ENCODE measurements at places on chromosomes 2 and 18. TPM values are rescaled to one million over a fixed set of nuclear protein-coding genes. Genes with fewer than 3 reads are reported as not detected.
A peak's percentile ranks its signal among the peaks of the same experiment; 100 is the strongest.

DNA sequence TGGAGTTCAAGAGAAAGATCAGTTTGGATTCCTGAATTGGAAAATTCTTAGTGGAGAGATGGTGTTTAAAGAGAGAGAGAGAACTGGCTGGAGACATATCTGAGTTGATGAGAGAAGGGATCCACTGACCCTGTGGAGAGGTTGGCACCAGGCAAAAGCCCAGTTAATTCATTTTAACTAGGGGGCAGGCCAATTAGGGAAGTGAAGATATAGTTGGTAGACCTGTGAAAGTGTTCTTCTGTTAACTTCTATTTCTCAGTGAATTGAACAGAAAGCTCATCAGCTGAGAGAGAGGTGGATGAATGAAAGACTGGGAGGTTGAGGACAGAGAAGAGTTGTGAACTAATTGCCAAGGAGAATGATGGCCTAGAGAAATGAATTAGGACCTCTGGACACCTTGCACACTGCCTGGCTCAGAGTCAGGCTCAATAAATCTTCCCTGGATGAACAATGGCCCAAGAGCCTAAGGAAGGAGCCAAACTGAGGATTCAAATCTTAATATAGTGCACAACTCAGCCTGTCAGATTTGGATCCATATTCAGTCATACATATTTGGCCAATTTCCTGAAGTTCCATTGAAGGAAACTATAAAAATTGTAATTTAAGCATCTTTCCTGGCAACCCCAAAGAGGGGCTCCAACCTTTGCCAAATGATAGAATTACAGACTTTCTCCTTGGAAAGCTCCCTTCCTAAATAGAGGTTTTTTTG lies 82.2 kb upstream of the RMDN2 start:
- H3K27me3 ChIP-seq = peaks cover 2% of the 10 kb centered on the region
- H3K4me3 ChIP-seq = no peak overlapping the region
- H3K4me1 ChIP-seq = no peaks in the 10 kb centered on the region

DNA sequence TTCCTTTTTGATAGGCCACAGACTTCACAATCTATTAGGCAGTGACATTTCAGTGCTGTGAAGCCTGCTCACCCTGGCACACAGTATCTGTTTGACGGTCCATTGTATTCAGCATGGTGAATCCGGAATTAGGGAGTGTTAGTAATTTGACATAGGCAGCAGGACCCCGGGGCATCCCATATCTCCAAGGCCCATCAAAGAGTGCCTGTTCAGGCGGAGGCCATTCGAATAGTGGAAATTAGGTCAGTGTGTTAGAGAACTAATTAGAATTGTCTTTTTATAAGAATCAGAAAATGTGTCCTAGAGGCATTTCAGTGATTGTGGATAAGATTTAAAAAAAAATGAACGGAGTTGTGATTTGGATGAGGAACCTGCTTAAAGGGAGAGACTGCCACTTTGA lies 818.8 kb upstream of the SOX11 start:
- H3K27ac ChIP-seq = no peak overlapping the region
- DNase-seq = no peak

DNA sequence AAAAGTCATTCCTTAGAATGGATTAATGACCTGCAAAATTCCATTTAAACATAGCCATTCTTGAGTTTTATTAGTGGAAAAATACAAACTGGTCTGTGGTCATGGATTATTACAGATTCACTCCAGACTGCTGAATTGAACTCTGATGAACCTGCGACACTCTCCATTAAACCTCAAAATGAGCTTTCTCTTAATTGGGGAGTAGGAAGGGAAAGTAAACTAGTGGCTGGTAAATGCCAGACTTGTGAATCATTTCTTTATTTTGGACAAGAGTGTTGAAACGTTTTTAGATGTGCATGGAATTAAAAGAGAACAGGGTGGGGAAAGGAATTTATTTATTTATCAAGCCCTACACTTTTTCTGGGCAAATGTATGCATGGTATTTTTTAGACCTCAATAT lies 321.2 kb upstream of the FANCL start:
- no peak overlapping the region for H3K4me3 ChIP-seq
- DNase-seq = no peak
- no peaks in the 10 kb centered on the region for H3K27me3 ChIP-seq
- no peak overlapping the region for H3K27ac ChIP-seq
- H3K4me1 ChIP-seq = no peaks in the 10 kb centered on the region
- no peaks in the 10 kb centered on the region for H3K36me3 ChIP-seq

PRSS56 gene
- total RNA-seq = not detected

- no peak overlapping the region for H3K27ac ChIP-seq
- no peaks in the 10 kb centered on the region for H3K27me3 ChIP-seq
- H3K4me1 ChIP-seq = no peaks in the 10 kb centered on the region
- H3K36me3 ChIP-seq = peaks cover 2% of the 10 kb centered on the region
- H3K4me3 ChIP-seq = no peak overlapping the region
These were observed 99.2 kb downstream of the SESTD1 start for GRCh38 chr2:179165356-179166000.

- peak overlapping the region; percentile 79 for H3K27ac ChIP-seq
- DNase-seq = no peak
- peaks cover 38% of the 10 kb centered on the region for H3K4me1 ChIP-seq
- no peaks in the 10 kb centered on the region for H3K27me3 ChIP-seq
- H3K36me3 ChIP-seq = no peaks in the 10 kb centered on the region
These were observed 34.0 kb downstream of the LBH start for GRCh38 chr2:30265052-30266015.

DNA sequence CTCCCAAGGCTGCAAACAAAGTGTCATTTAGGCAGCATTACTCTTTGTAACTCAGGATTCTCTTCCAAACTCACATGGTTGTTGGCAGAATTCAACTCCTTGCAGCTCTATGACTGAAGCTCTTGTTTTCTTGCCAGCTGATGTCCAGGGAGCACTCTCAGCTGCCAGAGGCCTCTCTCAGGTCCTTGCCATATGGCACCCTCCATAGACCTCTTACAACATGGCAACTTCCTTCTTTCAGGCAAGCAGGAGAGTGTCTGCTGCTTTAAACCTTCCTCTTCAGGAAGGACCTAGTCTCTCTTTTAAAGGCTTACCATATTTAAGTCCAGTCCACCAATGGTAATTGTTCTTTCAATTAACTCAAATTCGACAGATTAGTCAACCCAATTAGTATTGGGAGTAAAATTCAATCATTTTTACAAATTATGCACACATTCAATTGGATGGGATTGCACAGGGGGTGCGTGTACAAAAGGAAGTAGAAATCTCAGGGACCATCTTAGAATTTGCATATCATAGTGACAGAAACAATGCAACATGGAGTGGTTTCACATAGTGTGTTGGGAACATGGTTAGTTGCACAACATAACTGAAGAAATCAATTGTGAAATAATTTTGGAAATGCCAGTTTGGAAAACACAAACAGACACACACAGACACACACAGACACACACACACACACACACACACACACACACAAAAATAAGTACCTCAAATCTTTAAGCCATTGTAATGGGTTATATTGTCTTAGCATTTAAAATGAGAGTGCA lies 893.5 kb upstream of the ZEB2 start:
- no peaks in the 10 kb centered on the region for H3K36me3 ChIP-seq
- peaks cover 28% of the 10 kb centered on the region for H3K27me3 ChIP-seq
- no peak overlapping the region for H3K27ac ChIP-seq
- H3K4me3 ChIP-seq = no peak overlapping the region
- H3K4me1 ChIP-seq = peaks cover 8% of the 10 kb centered on the region
- no peak for DNase-seq

ADD2 gene
- total RNA-seq = 1.4 TPM

DNA sequence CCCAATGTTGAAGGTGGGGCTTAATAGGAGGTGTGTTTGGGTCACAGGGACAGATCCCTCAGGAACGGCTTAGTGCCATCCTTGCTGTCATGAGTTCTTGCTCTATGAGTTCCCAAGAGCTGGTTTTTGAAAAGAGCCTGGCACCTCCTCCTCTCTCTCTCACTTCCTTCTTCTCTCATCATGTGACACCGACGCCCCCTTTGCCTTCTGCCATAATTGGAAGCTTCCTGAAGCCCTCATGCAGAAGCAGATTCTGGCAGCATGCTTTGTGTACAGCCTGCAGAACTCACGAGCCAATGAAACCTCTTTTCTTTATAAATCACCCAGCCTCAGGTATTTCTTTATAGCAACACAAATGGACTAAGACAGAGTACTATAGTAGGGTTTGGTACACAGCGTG lies 100.4 kb upstream of the SH3BP4 start:
- H3K4me3 ChIP-seq = no peak overlapping the region
- no peak overlapping the region for H3K27ac ChIP-seq
- no peaks in the 10 kb centered on the region for H3K36me3 ChIP-seq
- no peaks in the 10 kb centered on the region for H3K27me3 ChIP-seq
- DNase-seq = no peak
- no peaks in the 10 kb centered on the region for H3K4me1 ChIP-seq

DNA sequence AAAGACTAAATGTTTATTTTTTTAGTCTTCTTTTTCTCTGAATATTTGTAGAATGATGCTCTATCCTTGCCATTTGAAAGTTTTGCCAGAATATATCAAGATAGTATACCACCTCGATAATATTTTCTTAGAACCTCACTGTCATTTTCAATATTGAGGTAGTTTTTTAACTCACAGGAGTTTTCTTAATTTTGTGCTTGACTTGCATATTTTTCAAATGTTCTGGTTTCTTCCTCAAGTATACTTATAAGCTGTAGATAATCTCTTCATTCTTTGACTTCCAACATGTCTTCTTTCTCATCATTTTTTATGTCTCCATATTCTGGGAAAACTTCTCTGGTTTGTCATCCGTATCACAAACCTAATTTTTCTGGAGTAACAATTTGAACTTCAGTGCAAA lies 559.6 kb downstream of the ARHGAP15 start:
- H3K27ac ChIP-seq = no peak overlapping the region
- no peaks in the 10 kb centered on the region for H3K36me3 ChIP-seq
- H3K27me3 ChIP-seq = no peaks in the 10 kb centered on the region
- H3K4me3 ChIP-seq = no peak overlapping the region

AOX1 gene
- total RNA-seq = not detected

GRCh38 chr2:183607995-183608394 lies 483.8 kb downstream of the NUP35 start:
- H3K27ac ChIP-seq = no peak overlapping the region
- DNase-seq = no peak
- no peaks in the 10 kb centered on the region for H3K36me3 ChIP-seq
- H3K4me3 ChIP-seq = no peak overlapping the region
- H3K4me1 ChIP-seq = no peaks in the 10 kb centered on the region

DNA sequence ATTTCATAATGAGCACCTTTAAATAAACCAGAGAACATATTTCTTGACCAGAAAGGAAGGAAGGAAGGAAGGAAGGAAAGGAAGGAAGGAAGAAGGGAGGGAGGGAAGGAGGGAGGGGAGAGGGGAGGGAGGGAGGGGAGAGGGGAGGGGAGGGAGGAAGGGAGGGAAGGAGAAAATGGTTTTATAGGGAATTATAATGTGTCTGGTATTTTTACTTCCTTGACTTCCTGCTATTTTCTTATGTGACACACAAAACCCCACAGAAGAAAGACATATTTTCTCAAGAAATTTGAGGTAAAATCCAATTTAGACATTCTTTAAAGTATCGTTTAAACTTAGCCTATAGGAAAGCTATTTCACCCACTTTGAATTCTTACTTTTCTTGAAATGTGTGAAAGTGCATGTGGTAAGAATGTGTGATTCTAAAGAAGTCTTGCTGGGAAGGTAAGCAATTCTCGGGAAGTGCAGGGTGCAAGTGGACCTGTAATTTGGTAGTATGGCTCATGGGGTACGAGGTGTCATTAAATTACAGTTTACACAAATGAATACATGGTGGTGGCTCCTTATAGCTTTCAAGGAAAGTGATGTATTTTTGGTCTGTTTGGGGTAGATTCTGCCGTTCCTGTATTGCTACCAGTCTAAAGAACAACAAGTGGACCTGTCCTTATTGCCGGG lies 18.0 kb downstream of the RNF125 start:
- H3K4me1 ChIP-seq = peaks cover 70% of the 10 kb centered on the region
- H3K36me3 ChIP-seq = peaks cover 17% of the 10 kb centered on the region
- H3K4me3 ChIP-seq = no peak overlapping the region
- DNase-seq = no peak
- no peaks in the 10 kb centered on the region for H3K27me3 ChIP-seq

GRCh38 chr2:102143450-102143985 lies 972 bp downstream of the IL1R1 start:
- peaks cover 18% of the 10 kb centered on the region for H3K27me3 ChIP-seq
- peak overlapping the region; percentile 24 for H3K4me3 ChIP-seq
- H3K4me1 ChIP-seq = peaks cover 27% of the 10 kb centered on the region
- H3K27ac ChIP-seq = no peak overlapping the region

- DNase-seq = no peak
- no peaks in the 10 kb centered on the region for H3K27me3 ChIP-seq
These were observed 78.5 kb upstream of the CAB39 start for GRCh38 chr2:230634146-230634545.

GRCh38 chr2:213238753-213239495 lies 45.3 kb upstream of the SPAG16 start:
- DNase-seq = no peak
- no peaks in the 10 kb centered on the region for H3K4me1 ChIP-seq
- H3K27ac ChIP-seq = no peak overlapping the region
- no peaks in the 10 kb centered on the region for H3K36me3 ChIP-seq

GRCh38 chr2:218882866-218883366 lies 2.3 kb downstream of the WNT10A start:
- H3K27ac ChIP-seq = peak overlapping the region; percentile 29
- peaks cover 33% of the 10 kb centered on the region for H3K4me1 ChIP-seq
- no peaks in the 10 kb centered on the region for H3K36me3 ChIP-seq
- peak; percentile 31 for DNase-seq
- H3K27me3 ChIP-seq = peaks cover 48% of the 10 kb centered on the region

DNA sequence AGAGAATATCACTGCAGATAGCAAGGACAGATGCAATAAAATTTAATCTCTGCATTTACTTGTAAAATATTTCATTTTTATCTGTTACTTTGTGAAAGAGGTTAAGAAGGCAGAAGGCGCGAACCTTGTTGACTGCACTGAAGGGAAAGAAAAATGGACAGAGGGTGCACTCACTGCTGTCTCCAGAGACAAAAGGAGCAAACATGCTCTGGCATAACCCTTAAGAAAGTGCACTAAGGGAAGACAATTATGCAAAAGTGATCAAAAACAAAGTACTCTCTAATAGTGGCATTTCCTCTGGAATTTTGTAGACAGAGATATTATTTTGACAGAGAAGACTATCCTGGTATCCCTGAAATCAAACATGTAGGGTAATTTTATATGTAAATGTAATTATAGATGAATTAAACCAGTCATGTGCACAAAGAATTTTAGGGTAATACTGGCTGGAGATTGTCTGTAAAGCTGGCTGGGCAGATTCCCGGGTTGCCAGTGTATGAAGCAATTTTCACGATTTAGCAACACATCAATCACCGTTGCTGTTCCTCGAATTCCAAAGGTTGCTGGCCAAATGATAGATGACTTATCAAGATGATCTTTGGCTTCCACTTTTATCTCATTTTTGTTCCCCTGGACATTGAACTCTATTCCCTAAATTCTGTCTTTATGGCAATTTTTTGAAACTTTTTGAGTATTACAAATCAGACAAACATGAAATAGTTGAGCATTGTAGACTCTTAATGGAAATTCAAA lies 1176.9 kb downstream of the SUCLG1 start:
- H3K4me3 ChIP-seq = no peak overlapping the region
- no peak for DNase-seq
- H3K27ac ChIP-seq = no peak overlapping the region

DNA sequence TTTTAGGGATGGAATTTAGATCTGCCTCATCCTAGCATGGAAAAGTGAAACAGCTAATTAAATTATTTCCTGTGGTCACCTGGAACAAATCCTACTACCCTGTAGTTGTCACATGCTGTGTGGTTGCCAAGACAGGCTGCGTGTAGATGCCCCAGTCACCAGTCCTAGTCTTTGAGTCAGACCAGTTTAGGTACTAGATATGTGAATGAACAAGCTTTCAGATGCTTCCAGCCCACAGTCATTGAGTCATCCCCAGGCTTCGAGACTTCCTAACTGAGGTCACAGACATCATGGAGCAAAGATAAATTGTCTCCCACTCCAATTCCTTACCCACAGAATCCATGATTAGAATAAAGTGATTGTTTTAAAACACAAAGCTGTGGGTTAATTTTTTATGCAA lies 35.8 kb upstream of the GRB14 start:
- no peaks in the 10 kb centered on the region for H3K36me3 ChIP-seq
- no peak overlapping the region for H3K4me3 ChIP-seq
- H3K4me1 ChIP-seq = no peaks in the 10 kb centered on the region
- no peaks in the 10 kb centered on the region for H3K27me3 ChIP-seq
